ENCODE measurements at places on chromosomes 2 and 18. TPM values are rescaled to one million over a fixed set of nuclear protein-coding genes. Genes with fewer than 3 reads are reported as not detected.

LIMS3 gene
- total RNA-seq, result 0.62 TPM

KIAA2012 gene
- not detected for total RNA-seq

MFSD2B gene
- total RNA-seq, result not detected

GAL3ST2 gene
- not detected for total RNA-seq

ADD2 gene
- total RNA-seq, result 9.9 TPM

CETN1 gene
- not detected for total RNA-seq

CREG2 gene
- total RNA-seq, result 0.17 TPM

FBXO15 gene
- 2.0 TPM for total RNA-seq

ALPI gene
- not detected for total RNA-seq

TNFAIP6 gene
- total RNA-seq, result 2.3 TPM

ADGRF3 gene
- 0.08 TPM for total RNA-seq

ANKRD30B gene
- total RNA-seq, result 0.08 TPM

SERPINB12 gene
- not detected for total RNA-seq

ADNP2 gene
- 28.1 TPM for total RNA-seq

ZNF407 gene
- total RNA-seq, result 9.2 TPM

FBXO11 gene
- 32.0 TPM for total RNA-seq

ACOXL gene
- 0.58 TPM for total RNA-seq

DCC gene
- 0.07 TPM for total RNA-seq

CRACDL gene
- total RNA-seq, result 1.4 TPM

CFC1 gene
- total RNA-seq, result not detected

GMCL1 gene
- 12.2 TPM for total RNA-seq

POU3F3 gene
- 19.0 TPM for total RNA-seq

CKAP2L gene
- total RNA-seq, result 2.5 TPM

EPHA4 gene
- 6.6 TPM for total RNA-seq

CAPN14 gene
- 0.58 TPM for total RNA-seq

CPO gene
- total RNA-seq, result not detected

GALNT14 gene
- total RNA-seq, result 47.3 TPM

AOX1 gene
- total RNA-seq, result 0.88 TPM

HDAC4 gene
- total RNA-seq, result 6.8 TPM

PFN4 gene
- 1.9 TPM for total RNA-seq

GPR35 gene
- total RNA-seq, result 1.3 TPM

FSHR gene
- total RNA-seq, result not detected

CERKL gene
- 0.07 TPM for total RNA-seq

NDUFB3 gene
- total RNA-seq, result 59.0 TPM

Data from kidney epithelial cell (primary cell).